ENCODE measurements at places on chromosomes 7 and 10. TPM values are rescaled to one million over a fixed set of nuclear protein-coding genes. Genes with fewer than 3 reads are reported as not detected.
A peak's percentile ranks its signal among the peaks of the same experiment; 100 is the strongest.

DNA sequence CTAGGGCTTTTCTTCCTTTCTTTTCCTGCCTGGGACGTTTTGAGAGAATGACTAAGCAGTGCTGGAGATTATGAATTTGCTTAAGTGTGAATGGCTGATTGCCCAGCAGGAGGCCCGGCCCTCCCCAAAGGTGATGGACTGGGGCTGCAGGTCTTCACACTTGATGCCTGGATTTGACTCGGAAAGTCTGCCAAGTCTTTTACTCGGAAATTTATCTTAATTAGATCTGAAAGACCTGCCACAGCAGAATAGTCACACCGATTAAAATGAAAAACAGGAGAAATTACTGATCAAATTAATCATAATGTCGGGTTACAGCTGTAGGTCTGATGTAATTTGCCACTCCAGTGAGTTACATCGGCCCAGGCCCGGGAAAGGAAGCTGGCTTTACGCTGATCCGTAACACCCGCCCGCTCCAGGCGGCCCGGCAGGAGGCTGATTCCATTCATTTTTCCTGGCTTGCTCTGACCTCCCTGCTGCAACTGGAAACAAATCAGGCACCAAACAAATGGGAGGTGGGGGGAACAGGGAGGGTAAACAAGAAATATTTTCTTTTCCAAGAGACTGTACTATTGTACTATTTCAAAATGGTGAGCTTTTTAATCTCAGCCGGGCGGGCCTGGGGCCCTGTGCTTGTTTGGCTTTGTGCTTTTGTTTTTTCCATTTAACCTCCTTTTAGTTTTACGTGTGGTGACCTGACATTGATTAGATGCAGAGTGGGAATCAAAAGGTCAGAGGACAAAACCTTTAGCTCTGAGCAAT is 212.4 kb upstream of the YAE1 start:
- DNase-seq, result no peak

Gene NOD1
- total RNA-seq, result 2.6 TPM

DNA sequence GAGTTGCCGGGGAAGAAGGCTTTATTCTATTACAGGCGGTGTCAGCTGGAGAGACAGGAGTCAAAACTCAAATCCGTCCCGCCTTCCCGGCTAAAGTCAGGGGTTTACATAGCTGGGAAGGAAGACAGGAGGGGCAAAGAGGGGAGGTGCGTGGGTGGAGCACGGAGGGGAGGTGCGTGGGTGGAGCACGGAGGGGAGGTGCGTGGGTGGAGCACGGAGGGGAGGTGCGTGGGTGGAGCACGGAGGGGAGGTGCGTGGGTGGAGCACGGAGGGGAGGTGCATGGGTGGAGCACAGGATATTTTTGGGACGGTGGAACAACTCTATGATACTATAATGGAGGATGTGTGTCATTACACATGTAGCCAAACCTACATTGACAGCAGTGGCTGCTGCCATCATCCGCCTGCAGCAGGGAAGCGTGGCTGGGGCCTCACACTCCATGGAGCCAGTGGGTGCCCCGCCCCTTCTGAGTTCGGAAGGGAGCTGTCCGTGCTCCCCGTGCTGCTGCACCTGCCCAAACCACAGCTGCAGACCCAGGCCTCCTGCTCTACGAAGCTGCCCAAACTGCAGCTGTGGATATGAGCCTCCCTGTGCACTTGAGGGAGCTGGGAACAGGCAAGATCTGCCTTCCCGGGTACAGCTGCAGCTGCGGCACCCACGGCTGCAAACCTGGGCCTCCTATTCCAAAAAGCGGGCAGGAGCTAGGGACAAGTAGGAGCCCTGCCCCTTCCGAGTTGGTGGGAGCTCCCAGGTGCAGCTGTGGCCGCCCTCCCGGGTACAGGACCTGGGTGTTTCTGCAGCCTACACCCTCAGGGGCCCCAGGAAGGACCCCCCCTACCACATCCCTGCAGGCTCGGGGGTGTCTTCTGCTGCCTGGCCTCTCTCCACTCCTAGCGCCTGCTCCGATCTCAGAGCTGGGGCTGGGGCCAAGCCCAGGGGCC is 119.4 kb downstream of the DYNC2I1 start:
- no peak for DNase-seq

DNA sequence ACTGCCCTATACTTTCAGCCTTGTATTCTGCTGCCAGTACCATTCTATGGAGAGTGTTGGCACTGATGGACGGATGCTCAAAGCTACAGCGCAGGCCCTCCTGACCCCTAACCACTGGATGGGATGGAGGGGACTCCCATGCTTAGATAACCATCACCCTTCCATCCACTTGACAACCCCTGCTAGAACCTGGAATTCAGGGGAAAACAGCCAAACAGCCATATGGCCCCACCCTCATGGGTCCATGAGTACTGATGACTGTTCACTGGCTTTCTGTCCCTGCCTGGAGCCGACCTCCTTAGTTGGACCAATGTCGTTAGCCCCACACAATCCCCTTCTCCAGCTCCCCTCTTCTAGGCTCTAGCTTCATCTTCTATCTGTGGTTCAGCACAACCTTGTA is 16.2 kb downstream of the DUSP5 start:
- no peak for DNase-seq

DNA sequence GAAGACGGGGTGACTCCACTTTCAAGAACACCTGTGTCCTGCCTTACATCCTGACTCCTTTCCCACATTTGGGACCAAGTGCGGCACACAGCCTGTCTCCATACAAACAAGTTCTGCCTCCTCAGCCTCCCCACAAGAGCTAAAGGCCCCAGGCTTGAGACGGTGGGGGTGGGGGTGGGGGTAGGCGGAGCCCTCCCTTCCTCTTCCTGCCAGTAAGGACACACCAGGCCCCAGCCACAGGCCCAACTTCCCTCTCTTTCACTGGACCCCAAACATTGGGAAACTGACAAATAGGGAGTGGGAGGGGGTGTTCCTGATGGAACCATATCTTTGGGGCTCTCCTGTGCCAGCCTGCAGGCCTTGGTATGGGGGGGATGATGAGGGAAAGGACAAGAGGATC is 4.6 kb downstream of the CDK5 start:
- DNase-seq, result no peak

DNA sequence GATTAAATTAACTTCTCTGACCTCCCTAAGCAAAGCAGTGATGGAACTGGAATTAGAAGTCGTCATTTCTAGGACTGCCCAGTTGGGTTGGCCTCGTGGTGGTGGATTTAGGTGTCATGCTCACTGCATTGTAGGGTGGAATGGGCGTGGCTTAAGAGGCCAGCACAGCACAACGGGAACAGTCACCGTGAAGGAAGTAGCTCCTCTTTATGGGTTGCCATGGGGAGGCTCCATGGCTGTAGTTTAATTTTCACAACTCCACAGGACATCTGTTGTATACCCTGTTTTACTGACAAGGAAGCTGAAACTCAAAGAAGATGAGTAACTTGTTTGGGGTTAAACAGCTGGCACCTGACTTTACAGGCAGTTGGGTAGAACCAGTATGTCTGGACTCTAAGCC is 208.3 kb downstream of the CELF2 start:
- no peak for DNase-seq

Gene HABP2
- not detected for total RNA-seq

- DNase-seq, result no peak
These were observed 6.7 kb downstream of the GSDME start for GRCh38 chr7:24750441-24751055.

Gene GDI2
- total RNA-seq, result 116 TPM

- no peak for DNase-seq
These were observed 7.6 kb upstream of the BAG3 start for GRCh38 chr10:119643306-119644204.

DNA sequence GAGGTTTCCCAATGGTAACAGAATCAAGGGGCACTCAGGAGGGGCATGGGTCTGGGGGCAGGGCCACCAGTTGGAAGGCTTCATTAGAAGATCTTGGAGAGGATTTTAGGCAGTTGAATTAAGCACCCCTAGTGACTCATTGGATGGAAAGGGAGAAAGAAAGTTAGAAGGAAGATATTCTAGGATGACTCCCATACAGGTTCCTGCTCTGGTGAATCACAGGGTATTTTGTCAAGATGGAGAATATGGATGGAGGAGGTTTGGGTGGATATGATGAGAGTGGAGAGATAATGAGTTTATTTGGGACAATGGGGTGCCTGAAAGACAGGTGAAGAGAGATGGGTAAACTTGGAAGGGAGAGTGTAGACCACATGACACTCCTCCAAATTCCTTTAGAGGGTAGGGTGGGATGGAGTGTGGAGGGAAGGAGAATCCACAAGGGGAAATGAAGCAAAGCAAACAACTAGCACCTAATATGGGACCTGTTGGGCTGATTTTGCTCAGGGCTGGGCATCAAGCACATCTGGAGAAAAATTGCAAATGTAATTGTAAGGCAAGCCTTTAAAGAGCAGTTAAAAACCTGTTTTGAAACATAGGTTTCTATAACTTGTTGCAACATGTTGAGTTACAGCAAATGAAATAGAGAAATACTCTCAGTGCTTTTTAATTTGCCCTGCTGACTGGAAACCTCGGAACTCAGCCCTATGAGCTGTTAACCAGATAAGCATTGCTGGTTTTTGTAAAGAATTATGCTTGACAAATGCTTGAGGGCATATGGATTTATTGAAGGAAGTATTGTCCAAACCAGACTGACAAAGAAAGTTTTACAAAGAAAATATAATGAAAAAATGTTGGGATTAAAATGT is 2.9 kb upstream of the ENTPD7 start:
- DNase-seq, result no peak

GRCh38 chr7:13069841-13070240 is 382.4 kb downstream of the ARL4A start:
- no peak for DNase-seq

GRCh38 chr10:91787810-91788209 is 10.4 kb upstream of the TNKS2 start:
- no peak for DNase-seq

GRCh38 chr10:13238271-13239077 is 4.3 kb upstream of the UCMA start:
- DNase-seq, result no peak

DNA sequence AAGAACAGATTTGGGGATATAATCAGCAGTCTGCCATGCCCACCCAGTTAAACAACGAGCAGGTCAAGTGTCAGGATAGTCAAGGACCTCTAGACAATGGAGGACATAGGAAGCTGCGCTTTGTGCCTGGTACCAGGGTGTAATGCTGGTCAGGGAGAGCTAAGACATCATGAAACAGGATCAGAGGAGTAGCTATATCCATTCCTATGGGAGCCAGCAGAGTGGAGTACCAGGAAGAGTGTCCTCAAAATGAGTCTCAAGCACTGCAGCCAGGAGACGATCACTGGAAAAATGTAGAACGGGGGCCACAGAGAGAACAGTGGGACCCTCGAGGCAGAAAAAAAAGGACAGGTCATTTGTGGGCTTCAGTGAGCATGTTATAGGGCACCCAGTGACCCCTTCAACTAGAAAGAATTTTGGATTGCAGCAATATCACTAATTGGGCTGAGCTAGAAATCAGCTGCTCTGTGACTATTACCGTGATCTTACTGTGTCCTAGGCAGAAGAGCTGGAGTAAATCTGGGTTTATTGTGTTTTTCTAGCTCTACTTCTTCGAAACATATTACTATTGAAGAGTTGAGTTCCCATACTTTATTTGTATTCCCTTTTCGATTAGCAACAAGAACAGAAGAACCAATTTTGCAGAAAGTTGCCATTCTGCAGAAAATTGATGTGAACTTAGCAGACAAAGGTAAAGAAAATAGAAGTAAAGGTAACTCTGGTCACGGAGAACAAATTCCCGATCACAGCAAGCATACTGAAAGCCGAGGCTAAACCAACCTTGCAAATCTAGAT is 319.6 kb downstream of the AHR start:
- no peak for DNase-seq

Gene HOXA10
- total RNA-seq, result not detected

GRCh38 chr7:134176037-134176350 is 48.9 kb downstream of the LRGUK start:
- no peak for DNase-seq

Gene PDE6C
- total RNA-seq, result not detected

GRCh38 chr10:74837743-74838142 is 11.3 kb downstream of the KAT6B start:
- DNase-seq, result no peak

GRCh38 chr7:45979275-45980180 is 58.5 kb upstream of the IGFBP3 start:
- DNase-seq, result no peak

- DNase-seq, result no peak
These were observed 38.6 kb downstream of the ZNRF2 start for GRCh38 chr7:30323006-30323355.

DNA sequence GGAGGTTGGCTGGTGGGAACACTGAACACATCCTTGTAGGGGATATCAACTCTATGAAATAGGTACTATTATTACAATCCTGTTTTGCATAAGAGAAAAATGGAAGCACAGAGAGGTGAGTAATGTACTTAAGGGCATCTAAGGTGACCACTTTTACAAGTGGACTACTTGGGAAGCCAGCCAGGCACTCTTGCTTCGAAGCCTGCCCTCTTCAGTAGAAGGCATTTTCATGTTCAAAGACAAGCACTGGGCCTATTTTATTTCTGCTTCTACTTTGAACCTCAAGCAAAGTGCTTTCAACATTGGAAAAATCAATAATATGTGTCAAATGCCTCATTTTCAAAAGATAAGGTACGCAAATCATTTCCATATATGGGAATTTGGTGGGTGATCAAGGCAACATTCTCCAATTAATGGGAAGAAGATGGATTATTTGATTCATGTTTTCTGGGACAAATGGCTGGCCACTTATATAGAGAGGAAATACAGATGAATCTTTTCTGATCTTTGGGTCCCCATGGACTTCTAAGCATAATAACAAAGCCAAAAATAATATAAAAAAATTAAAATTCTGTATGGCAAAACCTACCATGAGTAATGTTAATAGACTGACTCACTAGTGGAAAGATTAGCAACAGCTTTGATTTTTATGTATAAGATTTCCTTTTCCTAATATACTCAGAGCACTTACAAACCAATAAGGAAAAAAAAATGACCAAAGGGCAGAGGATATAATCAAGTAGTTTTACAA is 270.2 kb downstream of the FRMD4A start:
- no peak for DNase-seq

Gene HHEX
- total RNA-seq, result 2.3 TPM

DNA sequence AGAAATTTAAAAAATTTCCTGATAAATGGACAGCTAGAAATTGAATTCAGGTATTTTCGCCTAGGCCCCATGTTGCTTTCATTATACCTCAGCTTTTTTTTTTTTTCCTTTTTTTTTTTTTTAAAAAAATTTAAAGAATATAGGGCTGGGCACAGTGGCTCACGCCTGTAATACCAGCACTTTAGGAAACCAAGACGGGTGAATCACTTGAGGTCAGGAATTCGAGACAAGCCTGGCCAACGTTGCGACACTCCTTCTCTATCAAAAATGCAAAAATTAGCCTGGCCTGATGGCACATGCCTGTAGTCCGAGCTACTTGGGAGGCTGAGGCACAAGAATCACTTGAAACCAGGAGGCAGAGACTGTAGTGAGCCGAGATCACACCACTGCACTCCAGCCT is 334.0 kb downstream of the SORCS1 start:
- no peak for DNase-seq

Gene BICC1
- total RNA-seq, result 13.2 TPM

- DNase-seq, result no peak
These were observed 86.3 kb downstream of the CREB5 start for GRCh38 chr7:28498636-28499035.

Gene RPEL1
- total RNA-seq, result not detected

- DNase-seq, result no peak
These were observed 66.2 kb upstream of the ARID5B start for GRCh38 chr10:61835069-61835945.

- DNase-seq, result peak; percentile 80
These were observed at the start of gene SEC31B for GRCh38 chr10:100519311-100520051. Gene SEC31B (minus strand): TSS chr10:100519861. CDS start chr10:100516952, 2,909 bp downstream.

- DNase-seq, result peak; percentile 67
These were observed 27.5 kb downstream of the DLG5 start for GRCh38 chr10:77899080-77899477.

Gene ANKRD2
- total RNA-seq, result 2,730 TPM
